ENCODE measurements at places on chromosomes 13 and 19.

DNA sequence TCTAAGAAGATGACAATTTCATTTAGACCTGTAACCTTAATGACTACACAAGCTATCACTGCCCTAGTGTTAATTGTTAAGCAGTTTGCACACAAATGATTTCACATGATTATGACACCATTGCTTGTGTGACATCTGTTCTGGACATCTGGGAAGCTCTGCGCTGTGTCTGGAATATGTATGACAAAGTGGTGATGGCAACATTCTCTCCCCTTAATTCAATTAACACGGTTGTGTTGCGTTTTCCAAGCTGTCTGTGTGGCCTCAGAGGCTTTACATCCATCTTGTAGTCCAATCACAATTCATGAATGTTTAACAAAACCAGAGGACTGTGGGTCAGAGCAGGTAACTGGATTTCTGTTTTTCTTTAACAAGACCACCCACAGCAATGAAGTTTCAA, 204.4 kb downstream of the COG6 start:
- peaks cover 15% of the 10 kb centered on the region for H3K27me3 ChIP-seq
- DNase-seq: no peak
- H3K4me1 ChIP-seq: peaks cover 3% of the 10 kb centered on the region
- H3K4me3 ChIP-seq: no peak overlapping the region

GRCh38 chr13:83865161-83866137, 16.8 kb downstream of the SLITRK1 start:
- no peaks in the 10 kb centered on the region for H3K27me3 ChIP-seq
- H3K27ac ChIP-seq: no peak overlapping the region
- no peaks in the 10 kb centered on the region for H3K36me3 ChIP-seq
- no peaks in the 10 kb centered on the region for H3K4me1 ChIP-seq

- H3K4me1 ChIP-seq: peaks cover 1% of the 10 kb centered on the region
- H3K36me3 ChIP-seq: no peaks in the 10 kb centered on the region
- no peak overlapping the region for H3K27ac ChIP-seq
- peaks cover 14% of the 10 kb centered on the region for H3K27me3 ChIP-seq
- no peak overlapping the region for H3K4me3 ChIP-seq
These were observed 1.5 kb downstream of the KLK11 start for GRCh38 chr19:51024924-51025323.

DNA sequence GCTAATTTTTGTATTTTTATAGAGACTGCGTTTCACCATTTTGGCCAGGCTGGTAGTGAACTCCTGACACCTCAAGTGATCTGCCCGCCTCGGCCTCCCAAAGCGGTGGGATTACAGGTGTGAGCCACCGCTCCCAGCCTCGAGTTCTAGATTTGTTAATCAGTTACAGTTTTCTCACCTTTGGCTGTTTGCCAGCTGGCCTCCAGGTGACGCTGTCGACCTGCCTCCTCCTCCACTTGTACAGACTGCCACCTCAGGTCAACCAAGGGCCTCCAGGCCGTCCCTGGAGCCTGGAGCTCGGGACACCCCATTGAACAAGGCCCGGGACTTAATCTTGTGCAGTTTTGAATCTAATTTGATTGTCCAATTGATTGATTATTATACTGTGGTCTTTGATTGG, 45.5 kb downstream of the IER2 start:
- peak; percentile 85 for DNase-seq
- H3K36me3 ChIP-seq: no peaks in the 10 kb centered on the region
- no peaks in the 10 kb centered on the region for H3K27me3 ChIP-seq
- H3K4me3 ChIP-seq: no peak overlapping the region
